ENCODE measurements at places on chromosomes 12 and 14.

DNA sequence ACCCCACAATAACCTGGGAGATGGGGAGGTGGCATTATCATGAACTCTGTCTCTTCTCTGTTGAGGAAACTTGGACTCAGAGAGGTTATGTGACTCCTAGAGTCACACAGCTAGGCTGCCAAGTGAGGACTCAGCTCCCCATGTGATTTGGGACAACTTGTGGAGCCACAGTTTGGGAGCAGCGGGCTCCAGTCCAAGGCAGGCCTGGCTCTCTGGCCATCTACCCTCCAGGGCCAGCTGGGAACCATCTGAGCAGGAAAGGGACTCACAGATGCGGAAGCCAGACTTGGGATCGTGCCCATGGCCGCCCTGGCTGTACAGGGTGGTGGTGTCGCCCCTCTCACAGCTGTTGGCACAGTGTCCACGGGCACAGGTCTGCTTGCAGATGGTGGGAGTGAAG lies 59.1 kb downstream of the ISCA2 start:
- no peak for DNase-seq

DNA sequence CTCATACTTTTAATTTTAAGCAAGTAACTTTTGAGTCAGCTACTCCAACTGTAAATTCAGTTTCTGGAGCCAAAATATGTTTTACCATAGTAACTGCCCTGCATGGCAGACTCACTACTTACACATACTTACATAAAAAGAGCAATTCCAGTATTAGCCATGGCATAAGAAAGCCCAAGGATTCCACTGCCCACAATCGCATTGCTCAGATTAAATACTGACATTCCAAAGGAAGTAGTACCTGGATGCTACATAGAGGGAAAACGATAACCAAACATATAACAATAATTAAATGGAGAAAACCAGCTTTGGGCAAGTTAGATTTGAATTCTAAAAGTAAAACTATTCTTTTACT lies 2.2 kb downstream of the SLC38A2 start:
- no peak for DNase-seq

GRCh38 chr12:108146035-108146893 lies 17.2 kb downstream of the WSCD2 start:
- DNase-seq = no peak

- DNase-seq = no peak
Measured at GRCh38 chr12:131133994-131134393, 180.3 kb downstream of the ADGRD1 start.

GRCh38 chr12:116582610-116583009 lies 23.4 kb downstream of the MAP1LC3B2 start:
- no peak for DNase-seq
